Right renal cortex interstitium (tissue), 3 donors: ENCODE measurements at places on chromosomes 7 and 10. TPM values are rescaled to one million over a fixed set of nuclear protein-coding genes. Genes with fewer than 3 reads are reported as not detected.
A peak's percentile ranks its signal among the peaks of the same experiment; 100 is the strongest.

DNA sequence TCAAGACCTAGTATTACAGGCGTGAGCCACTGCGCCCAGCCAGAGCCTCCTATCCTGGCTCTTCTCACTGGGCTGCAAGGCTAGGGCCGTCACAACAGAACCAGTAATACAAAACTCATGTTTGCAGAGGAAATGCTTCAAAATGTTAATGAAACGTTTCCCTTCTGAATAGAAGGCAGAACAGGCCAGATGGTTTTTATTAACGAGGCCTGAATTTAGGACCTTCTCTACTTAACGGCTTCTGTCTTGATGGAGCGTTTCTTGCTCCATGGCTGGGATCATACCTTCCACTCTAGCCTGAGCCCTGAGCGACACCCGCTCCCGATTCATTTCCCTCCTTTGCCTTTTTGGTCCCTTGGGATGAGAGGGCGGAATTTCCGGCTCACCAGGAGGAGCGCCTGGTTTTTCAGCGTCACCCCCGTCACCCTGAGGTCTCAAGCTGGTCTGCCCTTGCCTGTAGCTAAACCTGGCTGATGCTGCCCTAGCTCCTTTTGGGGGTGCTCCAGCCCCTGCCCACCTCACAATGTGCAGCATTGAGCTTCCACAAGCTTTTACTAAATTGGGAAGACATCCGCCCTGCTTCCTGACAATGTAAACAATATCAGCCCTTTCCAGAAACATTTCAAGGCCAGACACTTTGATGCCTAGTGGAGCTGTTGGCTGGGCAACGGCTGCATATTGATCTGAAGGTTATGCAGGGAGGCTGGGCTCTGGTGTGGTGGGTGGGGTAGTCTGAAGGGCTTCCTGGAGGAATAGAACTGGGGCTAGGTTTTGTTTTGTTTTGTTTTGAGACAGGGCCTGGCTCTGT lies 5.2 kb downstream of the CLIP2 start:
- DNase-seq: no peak

DNA sequence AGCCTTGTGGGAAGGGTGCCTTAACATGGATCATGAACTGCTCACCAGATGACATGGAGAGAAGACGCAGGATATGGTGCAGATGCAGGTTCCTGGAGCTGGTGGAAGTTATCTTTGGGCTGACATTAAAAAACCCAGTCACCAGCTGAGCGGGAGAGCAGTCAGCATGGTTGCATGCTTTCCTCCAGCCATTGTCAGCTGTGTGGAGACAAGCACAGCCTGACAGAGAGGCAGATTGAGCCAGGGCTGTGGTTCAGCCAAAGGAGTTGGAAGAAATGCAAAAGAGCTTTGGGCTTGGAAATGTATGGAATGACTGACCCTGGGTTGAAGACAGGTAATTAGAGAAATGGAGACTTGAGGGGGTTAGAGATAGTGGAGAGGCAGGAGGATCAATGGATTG lies 79.7 kb downstream of the CPVL start:
- no peak for DNase-seq

GRCh38 chr10:121132273-121132672 lies 281.1 kb downstream of the WDR11 start:
- DNase-seq: no peak

GRCh38 chr7:3294432-3295100 lies 6.5 kb upstream of the SDK1 start:
- DNase-seq: no peak

DNA sequence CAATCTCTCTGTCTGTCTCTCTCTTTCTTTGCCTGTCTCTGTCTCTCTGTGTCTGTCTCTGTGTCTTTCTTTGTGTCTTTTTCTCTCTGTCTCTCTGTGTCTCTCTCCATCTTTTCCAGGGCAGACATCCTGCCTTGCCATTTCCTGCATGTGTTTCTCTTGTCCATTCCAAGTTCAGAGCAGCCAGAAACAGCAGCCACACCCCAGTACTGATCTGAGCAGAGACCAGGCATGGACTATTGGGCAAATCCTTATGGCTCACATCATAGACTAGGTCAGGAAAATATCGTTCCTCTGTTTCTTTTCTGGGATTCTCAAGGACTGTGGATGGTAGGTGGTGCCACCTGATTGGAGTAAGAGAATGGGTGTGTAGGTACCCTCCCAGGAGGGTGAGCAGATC lies 95.8 kb downstream of the RAMP3 start:
- no peak for DNase-seq

DNA sequence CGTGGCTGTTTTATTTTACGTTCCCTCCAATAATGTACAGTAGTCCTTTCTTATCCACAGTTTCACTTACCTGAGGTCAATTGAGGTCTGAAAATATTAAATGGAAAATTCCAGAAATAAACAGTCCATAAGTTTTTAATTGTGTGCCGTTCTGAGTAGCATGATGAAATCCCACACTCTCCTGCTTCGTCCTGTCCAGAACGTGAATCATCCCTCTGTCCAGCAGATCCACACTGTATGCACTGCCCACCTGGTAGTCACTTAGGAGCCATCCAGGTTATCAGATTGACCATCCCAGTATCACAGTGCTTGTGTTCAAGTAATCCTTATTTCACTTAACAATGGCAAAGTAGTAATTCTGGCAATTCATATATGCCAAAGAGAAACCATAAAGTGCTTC lies 46.3 kb downstream of the STARD3NL start:
- no peak for DNase-seq

GRCh38 chr10:63819753-63820329 lies 298.6 kb downstream of the REEP3 start:
- DNase-seq: peak; percentile 39

DNA sequence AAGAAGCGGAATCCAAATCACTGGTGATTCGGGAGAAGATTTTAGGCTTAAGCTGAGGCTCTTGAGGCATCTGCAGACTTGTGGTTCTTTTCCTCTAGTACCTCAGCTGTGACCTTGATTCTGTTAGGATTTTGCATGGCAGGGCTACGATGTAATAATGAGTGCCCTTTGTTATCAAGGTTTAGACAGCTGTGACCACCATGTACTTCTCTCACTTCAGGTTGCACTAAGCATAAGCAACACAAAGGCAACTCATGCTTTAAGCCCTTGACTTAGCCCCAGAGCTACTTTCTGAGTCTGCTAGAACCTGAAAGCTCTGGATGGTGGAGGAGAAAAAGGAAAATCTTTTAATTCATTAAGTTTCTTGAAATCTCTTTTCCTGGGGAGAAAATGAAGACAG lies 1052.3 kb upstream of the PHF14 start:
- DNase-seq: no peak

- DNase-seq: no peak
Measured at GRCh38 chr7:110918949-110919548, 171.9 kb upstream of the LRRN3 start.

DNA sequence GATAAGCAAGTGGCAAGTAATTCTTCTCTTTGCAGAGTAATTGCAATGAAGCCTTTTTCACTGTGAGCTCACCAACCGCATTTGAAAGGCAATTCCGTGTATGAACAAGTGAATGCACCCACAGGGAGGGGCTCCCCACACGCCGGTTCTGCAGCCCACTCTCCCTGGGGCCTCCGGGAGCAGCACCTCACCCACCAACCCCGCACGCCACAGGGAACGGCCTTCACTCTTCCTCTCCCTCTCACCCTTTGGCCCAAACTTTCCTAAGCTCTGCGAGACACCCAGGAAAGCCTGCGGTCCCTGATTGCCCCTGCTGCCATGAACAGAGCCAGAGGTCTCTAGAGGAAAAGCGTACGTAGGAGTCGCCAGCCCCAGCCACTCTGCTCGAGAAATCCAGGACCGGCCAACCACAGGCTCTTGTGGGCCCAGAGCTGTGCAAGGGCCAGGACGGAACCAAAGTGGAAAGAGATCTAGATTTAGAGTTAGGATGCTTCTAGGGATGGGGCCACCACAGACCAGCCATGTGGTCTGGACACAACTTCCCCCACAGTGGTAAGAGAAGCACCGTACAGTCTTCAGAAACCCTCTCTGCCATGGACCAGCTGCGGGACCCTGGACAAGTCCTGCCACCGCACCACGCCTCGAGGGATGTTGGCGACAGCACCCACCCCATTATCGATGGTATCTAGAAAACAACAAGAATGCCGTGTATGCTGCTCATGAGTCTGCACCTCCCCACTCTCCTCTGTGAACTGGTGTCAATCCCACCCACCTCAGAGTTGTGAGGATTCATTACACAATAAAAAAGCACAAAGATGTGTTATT lies 3.6 kb downstream of the WDR86 start:
- no peak for DNase-seq

- no peak for DNase-seq
Measured at GRCh38 chr10:93841961-93842360, 51.8 kb upstream of the SLC35G1 start.

DNA sequence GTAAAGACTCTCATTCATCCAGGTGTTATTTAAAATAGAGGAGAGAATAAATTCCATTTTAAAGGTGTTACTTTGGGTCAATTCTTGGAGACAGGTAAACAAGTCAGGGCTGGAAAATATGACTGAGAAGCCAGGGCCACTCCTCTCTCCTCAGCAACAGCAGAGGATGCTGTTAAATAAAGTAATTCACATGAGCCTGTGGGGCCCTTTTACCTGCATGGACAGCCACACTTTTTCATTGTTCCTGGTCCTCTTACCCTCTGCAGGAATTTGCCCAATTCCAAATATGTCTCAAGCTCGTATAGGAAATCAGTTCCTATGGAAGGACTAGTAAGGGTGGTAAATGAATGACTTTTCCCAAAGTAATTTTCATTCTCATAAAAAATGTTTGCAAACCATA lies 420.1 kb upstream of the KLF6 start:
- DNase-seq: no peak

The IL2RA gene
- polyA plus RNA-seq: 0.17 TPM

The TBX20 gene
- polyA plus RNA-seq: not detected

The CTBP2 gene
- polyA plus RNA-seq: 92.7 TPM

The PIP gene
- polyA plus RNA-seq: not detected

The ZNF117 gene
- 23.5 TPM for polyA plus RNA-seq

The LDB1 gene
- polyA plus RNA-seq: 110 TPM
